ENCODE measurements at places on chromosomes 5 and 9.

GRCh38 chr5:178685386-178686059, 44.9 kb downstream of the ZNF354A start:
- DNase-seq, result no peak

- no peak for DNase-seq
Measured at GRCh38 chr5:34584165-34584564, 72.0 kb upstream of the RAI14 start.

DNA sequence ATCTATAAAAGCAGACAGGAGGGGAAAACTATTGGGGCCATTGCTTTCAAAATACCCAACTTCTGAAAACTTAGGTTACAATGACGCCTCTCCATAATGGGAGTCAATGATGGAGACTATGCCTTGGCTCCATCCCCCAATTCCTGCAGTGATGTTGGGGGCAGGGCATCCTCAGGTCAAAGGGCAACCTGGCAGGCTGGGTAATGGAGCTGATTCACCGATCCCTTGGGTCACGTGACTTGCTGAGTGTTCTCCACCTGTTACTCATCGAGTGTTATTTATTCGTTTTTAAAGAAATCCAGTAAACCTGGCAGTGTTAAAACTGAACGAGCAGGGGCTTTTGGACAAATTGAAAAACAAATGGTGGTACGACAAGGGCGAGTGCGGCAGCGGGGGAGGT, 244.4 kb downstream of the FAM114A2 start:
- no peak for DNase-seq

- DNase-seq, result no peak
Measured at GRCh38 chr9:110432253-110432652, 94.6 kb upstream of the TXNDC8 start.
